Gastroesophageal sphincter (tissue), 4 donors: ENCODE measurements at places on chromosomes 7 and 10. TPM values are rescaled to one million over a fixed set of nuclear protein-coding genes. Genes with fewer than 3 reads are reported as not detected.

Gene TEX36
- not detected for total RNA-seq

DNA sequence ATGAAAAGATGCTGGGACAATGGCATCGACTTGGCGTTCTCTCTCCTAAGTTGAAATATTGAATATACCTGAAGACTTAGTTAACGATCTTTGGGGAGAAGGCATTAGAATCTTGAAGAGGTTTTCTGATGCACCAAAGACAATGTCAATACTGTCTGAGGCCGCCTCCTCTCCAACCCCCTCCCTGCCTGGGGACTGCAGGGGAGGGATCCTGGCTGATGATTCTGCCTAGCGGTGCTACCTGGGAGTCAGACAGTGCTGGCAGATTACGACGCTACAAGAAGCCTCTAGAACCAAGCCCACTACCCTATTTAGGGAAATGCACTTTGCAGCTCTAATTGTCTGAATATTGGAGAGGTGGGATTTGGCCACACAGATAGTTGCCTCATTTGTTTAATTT, 145.6 kb upstream of the HABP2 start:
- ATAC-seq = no peak

- no peak for ATAC-seq
These were observed 78.0 kb downstream of the HIP1 start for GRCh38 chr7:75660566-75661215.

- ATAC-seq = peak; percentile 87
These were observed 76.2 kb downstream of the CTBP2 start for GRCh38 chr10:125084191-125084613.

Gene TNS3
- 61.3 TPM for total RNA-seq

DNA sequence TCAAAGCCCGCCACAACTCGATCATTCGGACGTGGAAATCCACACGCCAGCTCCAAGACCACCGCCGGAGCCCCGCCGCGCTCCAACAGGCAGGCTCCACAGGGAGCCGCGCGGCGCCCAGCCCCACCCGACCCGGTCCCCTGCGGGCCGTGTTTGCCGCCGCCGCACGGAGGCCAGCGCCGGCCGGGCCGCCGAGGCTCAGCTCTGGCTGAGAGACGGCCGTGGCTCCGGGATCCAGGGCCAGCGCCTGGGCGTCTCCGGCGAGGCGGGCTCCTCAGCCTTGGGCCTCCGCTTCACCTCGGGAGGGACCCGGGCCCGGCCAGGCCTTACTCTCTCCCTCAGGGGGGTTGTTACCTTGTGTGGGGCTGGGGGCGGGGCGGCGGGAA, 333 bp downstream of the SMNDC1 start:
- peak; percentile 73 for ATAC-seq

- no peak for ATAC-seq
These were observed 11.8 kb upstream of the SLC18A3 start for GRCh38 chr10:49598164-49598856.
